ENCODE measurements at places on chromosomes 4 and X. TPM values are rescaled to one million over a fixed set of nuclear protein-coding genes. Genes with fewer than 3 reads are reported as not detected.
A peak's percentile ranks its signal among the peaks of the same experiment; 100 is the strongest.

DNA sequence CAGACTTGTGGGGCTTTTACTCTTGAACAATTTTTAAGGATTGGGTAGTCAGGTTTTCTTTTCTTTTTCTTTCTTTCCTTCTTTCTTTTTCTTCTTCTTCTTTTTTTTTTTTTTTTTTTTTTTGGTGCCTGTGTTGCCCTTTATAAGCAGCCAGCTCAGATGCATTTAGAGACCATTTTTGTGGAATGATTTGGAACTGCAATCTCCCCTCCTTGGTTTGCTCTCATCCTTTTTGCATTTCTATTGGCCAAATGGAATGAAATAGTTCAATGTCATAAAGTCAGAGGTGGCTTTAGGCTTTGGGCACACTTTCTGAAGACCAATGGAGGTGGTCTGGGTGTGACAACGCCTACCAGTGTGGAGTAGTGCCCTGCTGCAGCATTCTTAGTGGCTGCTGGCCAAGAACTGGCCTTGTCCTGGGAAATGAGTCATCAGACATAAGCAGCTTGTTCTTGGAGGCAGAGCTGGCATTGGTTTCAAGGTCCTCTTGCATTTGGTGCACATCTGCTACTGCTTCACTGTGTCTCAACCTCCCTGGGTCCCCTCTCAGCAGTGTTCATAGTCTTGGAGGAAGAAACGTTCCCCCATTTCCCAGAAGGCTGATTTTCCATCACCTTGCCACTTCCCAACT lies 84.5 kb downstream of the CT47B1 start:
- DNase-seq, result no peak

The DAPP1 gene
- total RNA-seq, result not detected

GRCh38 chr4:128861856-128862518 lies 52.5 kb downstream of the JADE1 start:
- no peak for DNase-seq

DNA sequence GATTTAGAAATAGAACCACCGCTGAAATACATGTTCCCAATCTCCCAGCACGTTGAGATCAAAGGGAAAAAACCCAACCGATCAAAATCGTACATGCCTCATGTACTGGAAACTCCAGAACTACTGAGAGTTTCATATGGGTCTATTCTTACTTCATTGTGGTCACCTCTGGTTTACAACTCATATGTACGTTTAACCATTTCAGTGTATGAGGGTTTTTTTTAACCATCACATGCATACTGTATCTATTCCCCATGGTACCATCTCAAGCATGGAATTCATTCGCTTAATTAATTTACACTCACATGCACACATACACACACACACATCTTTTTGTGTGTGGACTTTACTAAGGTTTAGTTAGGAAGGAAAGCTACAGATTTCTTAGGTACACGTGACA lies 46.0 kb upstream of the CLNK start:
- DNase-seq, result no peak

DNA sequence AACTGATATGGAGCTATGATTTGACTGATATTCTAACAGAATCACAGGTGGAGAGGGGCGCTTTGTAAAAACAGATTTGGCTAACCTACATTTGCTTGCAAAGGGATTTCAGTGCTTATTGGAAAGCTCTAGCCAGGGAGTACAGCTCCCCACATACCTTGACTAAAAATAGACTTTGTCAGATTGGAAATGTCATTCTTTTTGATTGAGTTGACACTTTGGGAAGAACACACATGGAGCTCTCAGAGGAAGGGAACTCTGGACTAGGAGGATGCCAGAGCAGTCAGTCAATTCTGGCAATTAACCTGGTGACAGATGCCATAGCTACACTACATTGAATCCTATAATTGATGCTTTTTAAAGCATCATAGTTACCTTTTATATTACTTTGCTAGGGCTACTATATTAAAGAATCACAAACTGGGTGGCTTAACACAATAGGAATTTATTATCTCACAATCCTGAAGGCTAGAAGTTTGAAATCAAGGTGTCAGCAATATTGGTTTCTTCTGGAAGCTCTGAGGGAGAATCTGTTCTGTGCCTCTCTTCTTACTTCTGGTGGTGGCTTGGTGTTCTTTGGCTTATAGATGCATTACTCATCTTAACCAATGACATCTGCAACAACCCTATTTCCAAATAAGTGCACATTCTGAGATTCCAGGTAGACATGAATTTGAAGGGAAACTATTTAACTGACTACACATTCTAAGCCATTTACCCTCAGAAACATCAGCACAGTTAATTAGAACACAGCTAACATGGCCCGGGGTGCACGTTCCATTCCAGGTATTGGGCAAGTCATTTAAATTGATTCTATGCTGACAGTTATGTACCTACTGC lies 8.4 kb upstream of the HERC3 start:
- no peak for DNase-seq

DNA sequence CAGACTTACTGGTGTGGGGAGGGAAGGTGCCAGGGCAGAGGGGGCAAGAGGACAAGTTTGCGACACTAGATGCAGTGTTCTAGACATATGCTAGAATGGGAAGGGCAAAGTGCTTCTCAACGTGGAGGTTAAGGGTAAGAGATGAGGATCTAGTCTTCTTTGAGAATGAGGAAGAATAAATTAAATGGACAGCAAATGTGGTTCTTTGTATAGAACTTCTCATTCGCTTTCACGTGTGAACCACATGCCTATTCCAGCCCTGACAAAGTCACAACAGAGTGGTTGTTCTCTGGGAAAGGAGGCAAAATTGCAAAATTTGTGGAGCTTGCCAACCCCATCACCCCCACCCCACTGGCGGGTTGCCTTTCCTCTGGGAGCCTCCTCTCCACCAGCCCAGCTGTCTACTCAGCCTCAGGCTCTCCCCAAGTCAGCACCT lies 1.5 kb upstream of the ANXA5 start:
- DNase-seq, result no peak

The WAS gene
- total RNA-seq, result 0.43 TPM

DNA sequence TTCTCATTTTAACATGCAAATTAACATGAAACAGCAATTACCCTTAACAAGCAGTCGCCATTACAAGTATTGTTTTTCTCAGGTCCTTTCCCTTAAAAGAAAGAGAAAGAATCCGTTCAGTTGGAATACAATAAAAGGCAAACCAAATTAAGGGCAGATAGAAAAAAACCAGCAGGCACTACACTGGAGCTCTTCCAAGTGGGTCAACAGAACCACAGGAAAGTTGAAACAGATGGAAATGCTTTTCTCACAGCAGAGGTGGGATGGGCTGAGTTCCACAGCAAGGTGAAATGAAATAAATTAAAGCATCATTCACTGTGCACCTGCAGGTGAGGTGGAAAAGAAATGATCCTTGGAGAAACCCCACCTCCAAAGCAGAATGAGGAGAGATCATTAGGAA lies 102.6 kb downstream of the APBB2 start:
- no peak for DNase-seq

DNA sequence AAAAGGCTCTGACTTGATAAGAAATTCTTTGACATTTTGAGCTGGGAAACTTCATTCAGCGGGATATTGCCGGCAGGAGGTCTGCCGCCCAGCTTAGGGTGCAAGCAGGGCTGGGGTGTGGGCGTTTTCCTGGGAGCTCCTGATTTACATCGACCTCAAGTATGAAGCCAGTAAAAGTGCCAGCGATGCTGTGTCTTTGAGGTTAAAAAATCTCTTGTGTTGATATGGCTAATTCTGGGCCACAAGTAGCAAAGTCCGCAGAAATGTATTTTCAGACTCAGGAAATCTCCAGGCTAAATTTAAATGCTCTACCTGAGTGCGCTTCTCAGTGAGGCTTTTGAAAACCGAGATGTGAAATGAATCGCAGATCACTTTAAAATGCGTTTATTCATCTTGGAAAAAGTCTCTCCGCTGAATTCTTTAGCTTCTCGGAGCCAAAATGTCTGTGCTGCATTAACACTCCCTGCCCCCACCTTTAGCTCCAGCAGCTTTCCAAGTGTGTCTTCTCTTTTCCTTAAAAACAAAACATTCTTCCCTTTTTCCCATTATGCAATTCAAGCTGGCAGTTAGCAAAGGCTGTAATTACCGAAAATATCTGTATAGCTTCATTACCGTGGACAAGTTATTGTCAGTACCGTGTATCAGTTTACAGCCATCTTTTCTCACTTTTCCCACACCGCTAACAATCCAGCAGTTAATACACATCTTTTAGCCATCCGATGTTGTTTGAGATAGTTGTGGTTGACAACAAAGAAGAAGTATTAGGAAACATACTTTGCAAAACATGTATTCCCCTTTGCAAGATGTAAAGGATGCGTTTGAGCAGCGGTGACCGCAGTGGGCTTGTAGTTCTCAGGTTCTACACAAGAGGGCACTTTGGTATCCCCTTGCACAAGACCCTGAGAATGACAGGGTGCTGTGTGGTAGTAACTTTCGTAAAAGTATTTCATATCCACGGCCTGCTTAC lies 136.0 kb upstream of the STX18 start:
- DNase-seq, result no peak

DNA sequence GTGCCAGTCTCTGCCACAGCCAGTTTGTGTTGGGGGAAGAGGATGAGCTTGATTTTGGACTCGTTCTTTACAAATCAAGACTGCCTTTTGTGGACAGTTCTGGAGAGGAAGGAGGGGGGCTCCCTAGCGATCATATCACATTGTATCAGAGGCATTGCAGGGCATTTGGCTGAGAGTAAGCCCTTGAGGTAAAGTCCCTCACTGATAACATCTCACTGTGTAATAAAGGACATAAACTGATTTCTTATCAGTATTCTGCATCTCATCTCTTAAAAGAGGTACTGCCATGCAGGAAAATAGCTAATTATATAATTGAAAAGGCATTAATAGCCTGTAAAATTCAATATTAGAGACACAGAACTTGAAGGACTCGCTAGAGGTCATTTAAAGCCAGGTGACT lies 6.1 kb upstream of the IGFBP7 start:
- no peak for DNase-seq

The PLAC8 gene
- total RNA-seq, result 23.0 TPM

GRCh38 chr4:109294468-109295020 lies 7.9 kb downstream of the COL25A1 start:
- DNase-seq, result no peak

The EFHC2 gene
- not detected for total RNA-seq

- no peak for DNase-seq
These were observed 553.2 kb upstream of the FAT1 start for GRCh38 chr4:187276736-187277408.

DNA sequence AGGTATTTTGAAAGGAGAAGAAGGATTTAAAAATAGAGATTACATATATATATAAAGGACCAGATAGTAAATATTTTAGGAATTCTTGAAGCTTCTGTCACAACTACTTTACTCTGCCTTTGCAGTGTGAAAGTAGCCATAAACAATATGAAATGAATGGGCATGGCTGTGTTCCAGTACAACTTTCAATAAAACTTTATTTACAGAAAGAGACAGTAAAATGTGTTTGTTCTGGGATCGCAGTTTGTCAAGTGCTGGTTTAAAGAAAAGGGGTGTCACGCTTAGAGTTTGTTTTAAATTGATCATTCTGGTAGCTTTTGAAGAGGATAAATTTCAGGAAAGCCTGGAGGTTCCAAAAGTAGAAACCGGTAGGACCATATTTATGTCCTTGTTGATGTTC lies 176.1 kb upstream of the HS3ST1 start:
- DNase-seq, result no peak

The DRP2 gene
- 0.09 TPM for total RNA-seq

GRCh38 chrX:11462648-11463047 lies 169.4 kb downstream of the AMELX start:
- no peak for DNase-seq

The OTUD4 gene
- 34.5 TPM for total RNA-seq

The GPRASP2 gene
- total RNA-seq, result 2.7 TPM

- DNase-seq, result peak; percentile 39
These were observed 19.7 kb upstream of the PRPS2 start for GRCh38 chrX:12771445-12772069.

DNA sequence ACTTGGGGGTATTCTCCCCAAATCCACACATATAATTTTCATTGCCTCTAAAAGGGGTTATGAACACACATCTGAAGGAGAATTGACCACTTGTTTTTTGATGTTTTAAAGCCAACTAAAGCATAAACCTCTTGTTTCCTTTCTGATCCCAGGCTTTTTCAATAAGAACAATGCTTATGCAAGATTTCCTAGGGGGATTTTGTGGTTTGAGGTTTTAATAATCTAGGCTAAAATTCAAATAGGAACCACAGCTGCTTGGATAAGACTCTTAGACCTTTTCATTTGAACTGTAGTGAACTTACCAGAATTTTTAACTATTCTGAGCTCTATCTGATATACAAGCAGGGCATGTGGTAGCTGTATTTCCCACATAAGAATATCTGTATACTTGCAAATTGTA lies 651.1 kb downstream of the ANKRD50 start:
- DNase-seq, result no peak

GRCh38 chrX:123408821-123409737 lies 225.0 kb downstream of the GRIA3 start:
- DNase-seq, result no peak

DNA sequence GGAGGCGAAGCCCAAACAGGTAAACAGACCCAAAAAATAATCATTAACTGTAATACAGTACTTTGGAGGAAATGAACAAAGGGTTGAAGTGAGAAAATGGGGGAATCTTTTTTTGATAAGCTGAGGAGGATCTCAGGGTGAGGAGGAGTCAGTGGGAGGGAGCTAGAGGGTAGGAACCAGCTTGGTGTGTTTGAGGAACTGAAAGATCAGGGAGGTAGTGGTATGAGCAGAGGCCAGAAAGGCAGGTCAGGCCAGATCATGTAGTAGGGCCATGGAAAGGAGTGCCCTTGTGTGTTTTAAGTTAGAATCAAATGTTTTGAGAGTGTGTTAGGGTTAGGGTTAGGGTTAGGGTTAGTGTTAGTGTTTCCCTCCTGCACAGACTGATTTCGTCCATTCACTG lies 48.8 kb downstream of the PPP2R2C start:
- DNase-seq, result no peak

DNA sequence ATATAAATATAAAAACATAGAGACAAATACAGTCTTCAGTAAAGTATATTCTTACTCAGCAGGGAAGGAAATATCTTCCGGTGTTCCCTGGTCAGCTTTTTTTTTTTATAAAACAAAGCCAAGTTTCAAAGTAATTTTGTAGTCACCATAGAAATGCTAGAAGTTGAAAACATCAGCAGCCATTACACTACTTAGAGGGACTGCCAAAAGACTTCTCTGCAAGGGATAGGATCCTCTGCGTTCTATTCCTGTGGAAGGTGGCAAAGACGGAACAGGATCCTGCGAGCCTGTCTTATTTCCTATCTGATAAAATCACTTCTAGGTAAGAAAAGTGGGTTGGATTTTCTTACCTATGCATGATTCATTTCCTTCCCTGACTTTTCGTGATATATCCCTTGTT lies 19.4 kb downstream of the CLDN22 start:
- DNase-seq, result no peak

DNA sequence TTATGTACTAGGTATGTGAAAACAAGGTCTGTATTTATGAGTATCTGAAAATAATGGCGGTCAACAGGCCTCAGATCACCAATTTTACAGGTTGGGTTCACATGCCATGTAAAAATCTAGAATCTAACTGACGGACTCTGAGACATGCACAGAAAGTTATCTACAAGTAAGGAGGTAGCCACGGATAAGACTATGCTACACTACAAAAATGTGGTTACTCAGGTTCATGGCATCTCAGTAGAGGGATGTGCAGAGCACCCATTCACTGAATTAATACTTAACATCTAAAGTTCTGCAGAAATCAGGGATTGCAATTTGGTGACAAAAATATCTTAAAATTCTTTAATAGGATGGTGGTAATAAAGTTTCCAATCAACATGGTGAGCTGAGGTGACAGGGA lies 155.9 kb downstream of the APBB2 start:
- DNase-seq, result no peak

GRCh38 chrX:51395480-51395809 lies 62.8 kb downstream of the NUDT10 start:
- DNase-seq, result no peak
